Keratinocyte (primary cell): ENCODE measurements at places on chromosomes 7 and 10. TPM values are rescaled to one million over a fixed set of nuclear protein-coding genes. Genes with fewer than 3 reads are reported as not detected.

- H3K27me3 ChIP-seq = peaks cover 3% of the 10 kb centered on the region
- H3K4me1 ChIP-seq = no peaks in the 10 kb centered on the region
- no peak overlapping the region for H3K27ac ChIP-seq
- no peak for DNase-seq
- H3K36me3 ChIP-seq = no peaks in the 10 kb centered on the region
Measured at GRCh38 chr10:49052069-49052468, 63.3 kb downstream of the VSTM4 start.

- no peak overlapping the region for H3K27ac ChIP-seq
- no peak for DNase-seq
- no peaks in the 10 kb centered on the region for H3K36me3 ChIP-seq
- H3K4me3 ChIP-seq = no peak overlapping the region
Measured at GRCh38 chr10:34205452-34205851, 609.6 kb downstream of the PARD3 start.

DNA sequence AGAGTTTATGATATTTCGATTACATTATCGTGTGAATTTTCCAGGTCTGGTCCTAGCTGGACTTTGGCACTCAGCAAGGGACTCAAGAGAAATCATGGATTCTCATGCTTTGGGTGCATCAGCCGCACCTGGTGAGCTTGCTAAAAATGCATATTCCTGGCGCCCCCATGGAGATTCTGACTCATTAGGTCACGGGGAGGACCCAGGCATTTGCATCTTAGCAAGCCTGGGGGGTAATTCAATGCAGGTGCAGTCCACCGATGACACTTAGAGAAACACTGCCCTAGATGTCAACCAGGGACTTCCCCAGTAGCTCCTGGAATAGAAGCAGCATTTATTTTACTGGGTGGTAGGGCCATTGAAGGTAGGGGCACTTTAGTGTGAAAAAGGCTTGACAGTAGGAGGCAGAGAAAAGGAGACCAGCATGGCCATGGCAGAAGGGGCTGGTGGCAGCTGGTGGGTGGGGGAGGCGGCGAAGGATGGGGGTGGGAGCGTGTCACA, 29.9 kb upstream of the PDCD4 start:
- H3K36me3 ChIP-seq = no peaks in the 10 kb centered on the region
- peaks cover 5% of the 10 kb centered on the region for H3K4me1 ChIP-seq
- no peak for DNase-seq
- no peaks in the 10 kb centered on the region for H3K27me3 ChIP-seq
- no peak overlapping the region for H3K4me3 ChIP-seq

DNA sequence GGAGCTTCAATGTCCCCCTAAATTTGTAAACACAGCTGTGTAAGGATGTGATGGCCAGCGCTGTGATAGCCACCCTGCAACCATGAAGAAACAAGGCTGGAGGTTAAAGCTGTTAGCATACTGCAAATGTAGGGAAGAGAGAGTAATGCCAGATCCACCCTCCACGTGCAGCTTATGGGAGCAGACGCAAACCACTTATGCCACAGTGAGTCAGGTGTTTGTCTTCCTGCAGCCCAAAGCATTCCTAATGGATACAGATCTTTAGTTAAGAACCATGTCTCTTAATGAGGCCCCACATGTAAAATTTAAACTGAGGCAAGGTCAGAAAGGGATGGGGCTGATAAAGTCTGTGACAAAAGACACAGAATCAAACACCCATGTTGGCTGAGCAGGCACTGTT, 13.6 kb upstream of the MYL7 start:
- no peak overlapping the region for H3K4me3 ChIP-seq
- no peak overlapping the region for H3K27ac ChIP-seq
- H3K36me3 ChIP-seq = no peaks in the 10 kb centered on the region
- DNase-seq = no peak
- H3K27me3 ChIP-seq = peaks cover 3% of the 10 kb centered on the region

GRCh38 chr7:92753614-92754013, 82.8 kb downstream of the CDK6 start:
- peak overlapping the region; percentile 65 for H3K27ac ChIP-seq
- no peak overlapping the region for H3K4me3 ChIP-seq
- H3K36me3 ChIP-seq = peaks cover 2% of the 10 kb centered on the region
- H3K27me3 ChIP-seq = no peaks in the 10 kb centered on the region

GRCh38 chr7:157601530-157601929, 264.7 kb downstream of the DNAJB6 start:
- no peaks in the 10 kb centered on the region for H3K4me1 ChIP-seq

- peaks cover 7% of the 10 kb centered on the region for H3K4me1 ChIP-seq
- no peak for DNase-seq
- H3K27me3 ChIP-seq = no peaks in the 10 kb centered on the region
- peaks cover 38% of the 10 kb centered on the region for H3K36me3 ChIP-seq
- H3K4me3 ChIP-seq = no peak overlapping the region
Measured at GRCh38 chr7:44447874-44448425, 42.5 kb downstream of the NUDCD3 start.

DNA sequence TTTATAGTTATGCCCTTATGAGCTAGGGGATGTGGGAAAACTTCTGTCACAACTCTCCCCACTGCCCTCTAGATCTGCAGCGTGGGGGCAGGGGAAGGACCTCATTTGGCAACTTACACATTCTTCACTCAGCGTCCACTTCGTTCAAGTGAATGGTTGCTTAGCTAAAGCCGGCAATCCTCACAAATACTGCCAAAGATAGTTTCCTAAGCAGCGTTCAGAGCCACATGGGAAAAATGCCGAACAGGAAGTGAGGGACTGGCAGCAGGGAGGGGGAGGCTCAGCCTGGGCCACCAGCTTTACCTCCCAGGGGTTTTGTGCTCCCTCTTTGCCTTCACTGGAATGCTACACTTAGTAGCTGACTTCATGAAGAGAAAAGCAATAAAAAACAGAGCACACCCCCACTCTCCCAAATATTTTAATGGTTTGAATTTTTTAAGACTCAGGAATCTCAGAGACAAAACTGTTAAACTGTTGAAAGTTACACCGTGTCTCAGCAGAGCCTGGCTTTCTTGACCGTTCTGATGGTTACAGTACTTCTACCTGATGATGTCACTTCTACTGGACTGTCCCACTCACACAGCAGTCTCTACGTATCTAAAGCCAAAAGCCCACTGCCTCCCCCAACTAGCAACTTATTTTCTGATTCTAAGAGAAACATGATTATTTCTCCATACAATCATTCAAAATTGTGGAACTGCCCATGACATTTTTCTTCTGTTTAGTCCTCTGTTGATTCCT, 10.4 kb downstream of the GRM3 start:
- no peak overlapping the region for H3K27ac ChIP-seq
- DNase-seq = no peak
- H3K4me1 ChIP-seq = no peaks in the 10 kb centered on the region

DNA sequence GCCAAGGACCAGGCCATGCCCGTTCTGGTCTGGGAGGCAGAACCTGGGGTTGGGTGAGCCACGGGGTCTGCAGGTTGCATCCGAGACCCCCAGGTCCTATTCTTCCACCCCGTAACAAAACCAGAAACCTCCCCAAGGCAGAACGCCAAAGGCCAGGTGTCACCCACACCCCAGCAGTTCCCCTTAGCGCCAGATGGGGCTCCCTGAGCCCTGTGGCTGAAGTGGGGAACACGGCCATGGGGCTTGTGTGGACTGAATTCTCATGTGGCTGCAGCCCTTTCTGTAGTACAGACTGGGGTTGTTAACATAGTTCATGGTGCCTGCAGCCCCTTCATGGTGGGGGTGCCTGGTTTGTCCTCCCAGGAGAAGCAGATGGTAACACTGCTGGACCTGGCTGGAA, 10.2 kb downstream of the BRI3 start:
- DNase-seq = no peak
- H3K27ac ChIP-seq = no peak overlapping the region
- H3K4me3 ChIP-seq = no peak overlapping the region
- no peaks in the 10 kb centered on the region for H3K27me3 ChIP-seq

DNA sequence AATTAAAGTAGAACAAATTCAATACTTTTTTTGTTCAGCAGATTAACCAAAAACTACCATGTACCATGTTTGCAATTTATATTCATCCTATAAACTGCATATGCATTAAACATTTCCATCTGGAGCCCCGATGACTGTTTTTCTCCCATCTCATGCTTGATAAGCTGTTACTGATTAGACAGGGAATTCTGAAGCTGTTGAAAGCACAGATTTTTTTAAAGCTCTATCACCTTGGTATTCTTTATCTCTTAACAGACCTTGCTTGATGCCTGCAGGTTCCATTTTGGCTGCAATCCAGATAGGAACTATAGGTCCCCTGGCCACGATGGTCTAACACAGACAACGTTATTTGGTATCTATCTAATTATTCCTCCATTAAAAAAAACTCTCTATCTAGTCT, 961.7 kb downstream of the CNTNAP2 start:
- no peak overlapping the region for H3K27ac ChIP-seq
- no peak overlapping the region for H3K4me3 ChIP-seq

- H3K4me3 ChIP-seq = no peak overlapping the region
- peaks cover 9% of the 10 kb centered on the region for H3K4me1 ChIP-seq
- no peak overlapping the region for H3K27ac ChIP-seq
- H3K27me3 ChIP-seq = peaks cover 4% of the 10 kb centered on the region
Measured at GRCh38 chr10:48574817-48575380, 30.0 kb downstream of the ARHGAP22 start.

DNA sequence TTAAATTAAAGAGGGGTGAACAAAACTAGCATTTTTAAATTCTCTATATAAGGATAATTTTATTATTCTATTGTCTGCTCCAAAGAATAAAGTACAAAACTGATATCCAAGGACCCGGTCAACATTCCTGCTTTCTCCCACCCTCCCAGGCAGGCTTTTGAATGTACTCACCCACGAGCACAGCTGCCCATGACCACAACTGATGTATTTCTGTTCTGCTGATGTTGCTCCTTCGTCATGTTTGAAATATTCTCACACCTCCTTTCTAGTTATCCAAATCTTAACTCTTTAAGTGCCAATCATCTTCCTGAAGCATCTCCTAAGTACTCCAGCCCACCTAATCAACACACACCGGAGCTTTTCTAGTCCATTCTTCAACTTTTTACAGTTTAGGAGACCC, 46.7 kb downstream of the CALD1 start:
- H3K27me3 ChIP-seq = no peaks in the 10 kb centered on the region
- no peak for DNase-seq
- H3K4me1 ChIP-seq = no peaks in the 10 kb centered on the region
- no peak overlapping the region for H3K27ac ChIP-seq
- peaks cover 2% of the 10 kb centered on the region for H3K36me3 ChIP-seq

GRCh38 chr7:22934473-22935065, 79.4 kb downstream of the HYCC1 start:
- no peak overlapping the region for H3K27ac ChIP-seq
- H3K4me1 ChIP-seq = peaks cover 5% of the 10 kb centered on the region
- H3K36me3 ChIP-seq = no peaks in the 10 kb centered on the region
- no peaks in the 10 kb centered on the region for H3K27me3 ChIP-seq
- no peak for DNase-seq

- no peak overlapping the region for H3K4me3 ChIP-seq
- no peaks in the 10 kb centered on the region for H3K4me1 ChIP-seq
- H3K27ac ChIP-seq = no peak overlapping the region
- no peaks in the 10 kb centered on the region for H3K27me3 ChIP-seq
Measured at GRCh38 chr7:42843205-42843800, 68.6 kb downstream of the C7orf25 start.

- H3K36me3 ChIP-seq = no peaks in the 10 kb centered on the region
- DNase-seq = no peak
- no peak overlapping the region for H3K27ac ChIP-seq
- no peaks in the 10 kb centered on the region for H3K27me3 ChIP-seq
Measured at GRCh38 chr7:156473476-156474240, 166.9 kb upstream of the RNF32 start.

- H3K4me3 ChIP-seq = no peak overlapping the region
- H3K4me1 ChIP-seq = no peaks in the 10 kb centered on the region
- DNase-seq = no peak
- no peaks in the 10 kb centered on the region for H3K36me3 ChIP-seq
- H3K27me3 ChIP-seq = no peaks in the 10 kb centered on the region
Measured at GRCh38 chr10:132198381-132199181, 11.8 kb downstream of the DPYSL4 start.

DNA sequence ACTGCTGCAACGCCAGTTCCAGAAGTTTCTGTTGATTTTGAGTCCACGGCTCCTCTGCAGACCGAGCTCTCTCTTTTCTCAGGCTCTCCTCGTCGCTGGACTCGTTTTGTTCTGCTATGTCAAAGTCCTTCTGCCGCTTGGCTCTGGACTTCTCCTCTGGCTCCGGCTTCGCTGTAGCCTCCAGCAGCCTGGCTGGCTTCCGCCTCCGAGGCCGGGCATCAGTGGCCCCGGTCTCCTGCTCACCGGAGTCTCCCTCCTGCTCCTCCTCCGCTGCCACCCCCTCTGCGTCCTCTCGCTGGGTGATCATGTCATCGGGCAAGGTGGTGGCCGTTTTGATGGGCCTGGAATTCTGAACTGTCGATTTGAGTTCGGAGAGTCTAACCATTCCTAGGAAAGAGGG, 225.2 kb downstream of the MLLT10 start:
- no peaks in the 10 kb centered on the region for H3K4me1 ChIP-seq
- no peak overlapping the region for H3K27ac ChIP-seq

DNA sequence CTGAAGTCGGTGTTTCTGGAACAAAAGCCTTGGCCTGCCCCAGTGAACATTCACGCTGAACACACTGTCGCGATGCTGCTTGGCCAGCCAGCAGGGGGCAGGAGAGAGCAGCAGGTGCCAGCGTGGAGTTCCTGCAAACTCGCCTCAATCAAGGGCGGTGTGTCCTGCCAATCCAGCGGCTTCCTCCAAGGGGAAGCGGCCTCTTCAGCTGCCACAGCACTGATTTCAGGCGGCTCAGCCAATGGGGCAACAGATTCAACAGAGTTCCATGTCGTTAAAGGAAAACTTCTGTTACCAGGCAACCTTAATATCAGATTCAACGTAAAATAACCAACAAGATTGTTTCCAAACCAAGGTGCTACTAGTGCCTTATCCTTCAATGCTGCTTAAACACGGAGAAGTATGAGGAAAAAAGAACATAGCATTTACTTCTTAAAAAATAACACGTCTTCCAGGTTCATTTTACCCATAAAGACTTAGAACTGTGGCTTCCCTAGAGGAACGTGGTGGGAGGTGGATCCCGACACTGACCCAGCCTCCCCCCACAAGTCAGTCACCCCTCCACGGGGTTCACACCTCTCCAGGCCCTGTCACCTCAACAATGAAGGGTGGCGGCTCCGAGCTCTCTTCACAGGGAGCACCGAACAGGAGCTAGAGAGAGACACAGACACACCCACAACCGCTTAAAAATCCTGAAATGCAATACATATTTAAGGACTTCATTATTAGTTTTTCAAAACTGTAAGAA, 178.2 kb downstream of the DIP2C start:
- no peak overlapping the region for H3K27ac ChIP-seq
- no peaks in the 10 kb centered on the region for H3K27me3 ChIP-seq
- H3K36me3 ChIP-seq = no peaks in the 10 kb centered on the region
- H3K4me3 ChIP-seq = no peak overlapping the region
- H3K4me1 ChIP-seq = peaks cover 14% of the 10 kb centered on the region

Gene LIPF
- polyA plus RNA-seq = not detected in 3 replicates

Gene SPDYE6
- polyA plus RNA-seq = not detected in 3 replicates

Gene CASP7
- 14.2 to 26.1 TPM (median 23.2 TPM) in 3 replicates for polyA plus RNA-seq

Gene MMP21
- not detected in 3 replicates for polyA plus RNA-seq

Gene PPP1R9A
- 0.01 to 0.03 TPM in 2 of 3 replicates, not detected in the other for polyA plus RNA-seq
